ENCODE measurements at places on chromosomes 4 and X.

DNA sequence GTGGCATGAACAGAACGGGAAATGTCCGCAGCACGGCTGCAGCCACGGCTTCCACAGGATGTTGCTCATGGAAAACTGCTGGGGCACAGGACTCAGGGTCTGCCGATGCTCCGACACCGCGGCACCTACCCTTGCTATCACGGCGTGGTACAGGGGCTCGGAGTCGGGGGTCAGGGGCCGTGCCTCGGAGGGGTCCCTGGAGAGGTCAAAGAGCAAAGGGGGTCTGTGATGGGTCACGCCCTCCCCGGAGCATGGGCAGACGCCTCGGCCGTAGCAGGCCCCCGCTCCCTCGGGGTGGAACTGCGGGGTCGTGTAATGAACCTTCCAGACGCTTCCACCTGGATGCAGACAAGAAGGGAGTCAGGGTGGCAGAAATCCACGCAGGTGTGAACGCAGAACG lies 21.8 kb downstream of the ARSD start:
- no peak for DNase-seq

GRCh38 chr4:155889031-155889793 lies 14.3 kb upstream of the TDO2 start:
- no peak for DNase-seq

DNA sequence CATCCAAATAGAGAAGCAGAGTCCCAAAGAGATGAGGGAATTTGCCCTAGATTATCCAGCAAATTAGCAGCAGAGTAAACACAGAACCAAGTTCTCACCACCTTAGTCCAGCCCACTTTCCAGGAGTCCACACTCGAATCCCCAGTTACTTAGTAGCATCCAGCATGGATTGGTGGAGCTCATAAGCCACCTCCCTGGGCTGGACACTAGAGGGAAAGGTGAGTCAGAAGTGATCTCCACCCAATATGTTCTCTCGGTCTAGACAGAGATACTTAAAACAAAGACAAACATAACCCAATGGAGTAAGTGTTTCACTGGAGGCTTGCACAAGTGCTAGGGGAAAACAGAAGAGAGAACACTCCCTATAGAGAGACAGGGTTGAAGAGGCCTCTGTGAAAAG lies 105.1 kb upstream of the CPEB2 start:
- no peak for DNase-seq

GRCh38 chr4:89303177-89303576 lies 4.4 kb downstream of the GPRIN3 start:
- no peak for DNase-seq

DNA sequence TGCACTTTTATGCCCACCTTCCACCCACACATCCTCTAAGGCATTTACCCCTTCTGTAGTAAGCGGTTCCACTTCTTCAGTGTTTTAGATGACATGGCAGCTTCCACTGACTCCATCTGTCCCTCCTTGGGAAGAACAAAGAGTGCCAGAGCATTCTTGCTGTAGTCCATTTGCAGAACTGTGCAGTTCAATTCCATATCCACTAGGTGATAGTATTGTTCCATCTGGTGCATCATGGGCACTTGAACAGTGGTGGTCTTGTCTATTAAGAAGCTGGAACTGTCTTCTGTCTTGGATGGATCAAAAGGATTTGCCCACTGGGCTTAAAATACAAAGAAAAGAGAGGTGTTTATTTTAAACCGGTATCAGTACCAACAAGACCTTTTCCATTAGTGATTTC lies 3.5 kb downstream of the SERPINA7 start:
- DNase-seq = no peak

GRCh38 chrX:17098516-17099247 lies 152.2 kb downstream of the REPS2 start:
- no peak for DNase-seq

GRCh38 chrX:39905946-39906345 lies 191.8 kb downstream of the BCOR start:
- DNase-seq = no peak

GRCh38 chr4:128060121-128060698 lies 902 bp upstream of the LARP1B start:
- no peak for DNase-seq

- DNase-seq = no peak
These were observed 63.6 kb downstream of the STARD8 start for GRCh38 chrX:68710870-68711576.

DNA sequence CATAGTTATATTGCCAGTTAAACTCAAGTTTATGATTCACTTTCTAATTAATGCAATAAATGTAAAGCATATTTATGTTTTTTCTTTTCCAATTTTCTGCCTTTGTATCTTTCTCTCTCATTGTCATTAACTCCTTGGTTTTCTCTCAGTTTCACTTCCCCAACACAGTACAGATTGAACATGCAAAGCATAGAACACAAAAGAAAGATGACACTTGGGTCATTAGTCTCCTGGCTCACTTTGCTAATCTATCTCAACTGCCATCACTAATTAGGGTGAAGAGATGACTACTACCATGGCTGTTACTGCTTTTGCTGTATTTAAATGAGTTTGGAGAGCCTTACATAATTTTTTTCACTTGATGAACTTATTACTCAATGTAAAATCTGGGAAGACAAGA lies 12.3 kb upstream of the NAA11 start:
- DNase-seq = no peak

- no peak for DNase-seq
These were observed 186.1 kb downstream of the ENOX2 start for GRCh38 chrX:130716781-130717413.

- DNase-seq = no peak
These were observed 470.2 kb downstream of the SPRY1 start for GRCh38 chr4:123866796-123867195.

DNA sequence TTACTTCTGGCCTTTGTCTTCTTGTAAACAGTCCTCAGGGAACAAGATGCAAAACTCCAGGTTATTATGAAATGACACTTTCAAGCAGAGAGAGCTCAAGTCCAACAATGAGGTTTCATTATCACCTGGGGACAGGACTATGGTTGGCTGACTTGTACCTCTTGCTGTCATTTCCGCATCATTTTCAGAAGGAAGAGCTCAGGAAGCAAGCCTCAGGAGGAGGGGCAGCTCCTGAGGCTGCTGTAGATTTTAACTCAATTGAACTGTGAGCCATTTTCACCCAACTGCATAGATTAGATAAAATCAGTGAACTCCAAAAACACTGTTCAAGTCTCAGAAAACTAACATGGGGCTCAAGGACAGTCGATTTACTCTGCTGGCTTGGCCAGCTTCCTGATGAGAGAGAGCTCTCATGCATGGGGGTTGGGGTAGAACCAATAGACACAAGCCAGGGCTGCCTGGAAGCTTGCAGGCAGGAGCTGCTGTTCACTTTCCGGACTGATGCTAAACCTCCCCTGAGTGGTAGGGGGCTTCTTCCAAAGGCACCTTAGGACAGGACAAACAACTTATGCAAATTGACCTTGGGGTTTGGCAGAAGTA lies 23.6 kb downstream of the TMEM255A start:
- DNase-seq = no peak

GRCh38 chrX:139224953-139225665 lies 305.4 kb upstream of the F9 start:
- DNase-seq = no peak

DNA sequence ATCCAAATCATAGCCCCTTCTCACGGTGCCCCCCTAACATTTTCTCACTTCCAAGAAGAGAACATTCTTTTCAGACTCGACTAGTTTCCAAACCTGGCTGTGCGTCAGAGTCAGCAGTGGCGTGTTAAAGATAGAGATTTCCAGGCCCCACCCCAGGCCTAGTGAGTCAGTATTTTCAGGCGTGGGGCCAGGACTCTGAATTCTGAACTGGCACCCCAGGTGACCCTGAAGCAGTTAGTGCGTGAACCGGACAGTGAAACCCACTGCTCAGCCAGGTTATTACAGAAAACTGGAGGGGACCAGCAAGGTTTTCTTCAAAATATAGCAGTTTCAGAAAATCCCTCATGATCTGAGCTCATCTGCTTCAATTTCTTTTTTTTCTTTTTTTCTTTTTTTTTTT lies 35.0 kb upstream of the BCOR start:
- no peak for DNase-seq

- DNase-seq = no peak
These were observed 43.2 kb upstream of the NKX1-1 start for GRCh38 chr4:1449475-1449832.

- DNase-seq = no peak
These were observed 18.4 kb upstream of the MANBA start for GRCh38 chr4:102779204-102779603.

GRCh38 chr4:3390288-3390811 lies 51.4 kb upstream of the HGFAC start:
- DNase-seq = no peak

GRCh38 chr4:182222766-182223165 lies 20.4 kb upstream of the TENM3 start:
- no peak for DNase-seq

DNA sequence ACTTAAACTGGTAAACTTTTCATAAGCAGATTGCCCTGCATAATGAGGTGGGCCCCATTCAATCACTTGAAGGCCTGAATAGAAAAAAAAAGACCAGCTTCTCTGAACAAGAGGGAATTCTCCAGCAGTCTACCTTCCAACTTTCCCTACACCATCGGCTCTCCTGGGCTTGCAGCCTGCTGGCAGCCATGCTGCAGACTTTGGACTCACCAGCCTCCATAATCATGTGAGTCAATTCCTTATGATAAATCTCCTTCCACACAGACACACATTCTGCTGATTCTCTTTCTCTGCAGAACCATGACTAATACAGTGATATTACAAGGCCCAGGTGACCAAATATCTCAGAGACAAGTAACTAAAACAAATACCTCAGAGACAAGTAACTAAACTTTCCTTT lies 113.8 kb upstream of the WDR17 start:
- DNase-seq = no peak

DNA sequence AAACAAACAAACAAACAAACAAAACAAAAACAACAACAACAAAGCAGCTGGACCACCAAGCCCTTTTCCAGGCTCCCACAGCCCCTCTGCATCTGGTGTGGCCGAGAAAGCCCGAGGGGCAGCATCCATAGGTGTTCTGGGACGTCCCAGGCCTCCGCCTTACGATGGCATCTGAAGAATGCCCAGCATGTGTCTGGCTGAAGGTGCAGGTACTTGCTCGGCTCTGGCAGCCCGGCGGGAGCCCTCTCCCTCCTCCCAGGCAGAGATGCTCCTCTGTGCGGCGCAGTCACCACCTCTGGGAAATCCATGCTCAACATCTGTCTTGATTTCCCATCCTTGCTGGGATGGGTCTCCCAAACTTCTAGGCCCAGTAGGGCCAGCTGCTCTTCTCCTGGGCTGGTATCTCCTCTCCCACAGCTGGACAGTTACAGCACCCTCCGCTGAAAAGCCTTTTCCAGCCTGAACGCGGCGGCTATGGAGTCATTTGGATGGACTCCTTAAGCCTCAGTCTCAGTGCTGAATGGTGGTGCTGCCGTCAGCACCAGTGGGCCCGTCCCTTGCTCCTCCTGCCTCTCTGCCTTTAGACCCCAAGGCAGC lies 4.3 kb downstream of the PSAPL1 start:
- DNase-seq = no peak

DNA sequence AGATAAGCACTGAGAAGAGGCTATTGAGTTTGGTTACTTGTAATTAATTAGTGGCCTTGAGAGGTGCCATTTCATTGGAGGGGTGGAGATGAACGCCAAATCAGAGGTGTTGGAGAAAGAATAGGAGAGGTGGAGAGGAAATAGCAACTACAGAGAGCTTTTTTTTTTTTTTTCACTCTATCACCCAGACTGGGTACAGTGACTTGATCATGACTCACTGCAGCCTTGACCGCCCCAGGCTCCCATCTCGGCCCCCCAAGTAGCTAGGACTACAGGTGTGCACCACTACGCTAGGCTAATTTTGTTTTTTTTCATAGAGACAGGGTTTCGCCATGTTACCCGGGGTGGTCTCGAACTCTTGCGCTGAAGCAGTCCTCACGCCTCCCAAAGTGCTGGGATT lies 5.2 kb downstream of the NHS start:
- DNase-seq = no peak

DNA sequence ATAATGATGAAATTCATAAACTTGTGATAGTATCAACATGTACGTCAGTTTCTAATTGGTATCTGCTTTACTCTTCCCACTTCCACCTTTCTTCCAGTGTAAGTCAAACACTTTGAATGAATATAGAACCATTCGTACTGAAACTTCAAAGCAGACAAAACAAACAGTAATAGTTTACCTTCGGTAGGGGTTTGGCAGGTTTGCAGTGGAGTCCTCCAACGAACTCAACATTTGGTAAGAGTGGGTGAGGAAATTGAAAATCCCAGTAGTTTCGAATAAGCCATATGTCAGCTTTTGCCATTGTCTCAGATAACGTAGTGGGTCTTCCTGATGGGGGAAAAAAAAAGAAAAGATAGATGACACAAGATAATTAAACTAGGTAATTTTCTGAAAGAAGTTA lies 2.2 kb downstream of the UGT2B4 start:
- DNase-seq = no peak

- DNase-seq = no peak
These were observed 2.0 kb upstream of the CXorf66 start for GRCh38 chrX:139967300-139967699.

GRCh38 chr4:166838975-166839614 lies 395.2 kb downstream of the SPOCK3 start:
- no peak for DNase-seq

DNA sequence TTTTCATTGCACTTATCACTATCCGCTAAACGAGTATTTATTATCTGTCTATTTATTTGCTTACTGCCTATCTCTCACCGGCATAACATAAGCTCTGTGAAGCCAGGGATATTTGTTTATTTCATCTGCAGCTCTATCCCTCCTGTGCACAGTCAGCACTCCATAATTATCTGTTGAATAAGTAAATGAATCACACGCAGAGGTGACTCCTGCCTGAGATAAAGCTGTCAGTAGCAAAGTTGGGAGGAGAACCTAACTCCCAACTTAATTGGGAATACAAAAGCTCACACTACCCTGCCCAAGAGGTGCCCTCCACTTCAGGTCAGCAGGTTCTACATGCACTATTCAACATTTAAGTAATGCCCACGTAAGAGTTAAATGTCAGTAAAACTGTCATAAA lies 85.7 kb downstream of the CORIN start:
- no peak for DNase-seq

GRCh38 chr4:82706349-82707000 lies 92.1 kb downstream of the SCD5 start:
- DNase-seq = no peak

DNA sequence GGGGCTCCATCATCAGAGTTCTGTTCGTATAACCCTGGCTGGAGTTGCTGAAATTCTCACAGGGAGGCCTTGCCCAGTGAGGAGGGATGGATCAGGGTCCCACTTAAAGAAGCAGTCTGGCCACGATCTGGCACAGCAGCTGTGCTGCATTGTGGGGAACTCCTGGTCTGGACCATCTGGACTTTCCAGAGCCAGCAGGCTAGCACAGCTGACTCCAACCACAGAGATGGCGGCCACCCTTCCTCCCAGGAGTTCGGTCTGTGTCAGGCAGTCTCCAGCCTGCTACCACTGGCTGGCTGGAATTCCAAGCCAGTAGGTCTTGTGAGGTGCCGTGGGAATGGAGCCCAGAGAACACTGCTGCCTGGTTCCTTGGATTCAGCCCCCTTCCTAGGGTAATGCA lies 62.0 kb downstream of the SLAIN2 start:
- no peak for DNase-seq

- no peak for DNase-seq
These were observed 132.8 kb downstream of the SLIT2 start for GRCh38 chr4:20384456-20384855.

Data from stimulated activated CD4-positive, alpha-beta T cell treated with anti-CD3 and anti-CD28 coated beads, Interleukin-1b, Interleukin-23, amount 100 ng/mL, for 1 hour (primary cell).